ENCODE measurements at places on chromosomes 13 and 19. TPM values are rescaled to one million over a fixed set of nuclear protein-coding genes. Genes with fewer than 3 reads are reported as not detected.

DNA sequence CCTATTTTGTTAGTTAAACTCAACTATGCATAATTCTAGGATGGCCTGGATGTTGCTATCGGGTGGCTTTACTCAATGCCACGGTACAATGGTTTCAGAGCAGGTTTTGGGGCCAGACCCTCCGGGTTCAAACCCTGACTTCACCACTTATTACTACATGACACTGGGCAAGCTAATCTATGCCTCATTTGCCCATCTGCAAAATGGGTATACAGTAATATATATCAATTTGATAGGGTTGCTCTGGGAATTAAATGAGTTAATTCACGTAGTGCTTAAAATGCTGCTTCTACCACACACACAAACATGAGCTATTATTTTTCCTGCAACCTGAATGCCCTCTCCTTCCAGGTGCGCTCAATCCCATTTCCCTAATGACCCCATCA lies 839 bp downstream of the ESD start:
- DNase-seq, result no peak

PSMD8 gene
- 232 TPM for total RNA-seq

NRTN gene
- total RNA-seq, result not detected

CABP5 gene
- total RNA-seq, result not detected

DNA sequence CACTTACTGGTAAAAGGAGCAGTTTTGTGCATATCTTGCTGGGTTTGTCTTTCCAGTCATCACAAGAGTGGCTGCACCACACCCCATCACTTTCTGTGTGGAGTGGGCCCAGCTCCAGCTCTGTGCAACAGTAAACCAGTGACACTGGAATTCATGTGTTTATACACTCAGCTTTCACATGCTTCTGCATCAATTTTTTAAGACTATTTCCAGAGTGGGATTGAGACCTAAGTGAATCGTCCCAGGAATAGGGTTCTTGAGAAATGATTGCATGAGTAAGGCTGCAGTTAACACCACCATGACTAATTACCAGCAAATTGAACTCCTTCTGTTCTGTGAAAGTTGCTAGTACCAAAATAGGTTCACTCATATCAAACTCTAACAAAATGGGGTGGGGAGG lies 5.3 kb upstream of the CFAP97D2 start:
- DNase-seq, result no peak

SBK2 gene
- not detected for total RNA-seq
